Stimulated activated CD4-positive, alpha-beta T cell treated with anti-CD3 and anti-CD28 coated beads, Interleukin-15, amount 100 ng/mL, for 1 hour (primary cell): ENCODE measurements at places on chromosomes 1 and 21.

DNA sequence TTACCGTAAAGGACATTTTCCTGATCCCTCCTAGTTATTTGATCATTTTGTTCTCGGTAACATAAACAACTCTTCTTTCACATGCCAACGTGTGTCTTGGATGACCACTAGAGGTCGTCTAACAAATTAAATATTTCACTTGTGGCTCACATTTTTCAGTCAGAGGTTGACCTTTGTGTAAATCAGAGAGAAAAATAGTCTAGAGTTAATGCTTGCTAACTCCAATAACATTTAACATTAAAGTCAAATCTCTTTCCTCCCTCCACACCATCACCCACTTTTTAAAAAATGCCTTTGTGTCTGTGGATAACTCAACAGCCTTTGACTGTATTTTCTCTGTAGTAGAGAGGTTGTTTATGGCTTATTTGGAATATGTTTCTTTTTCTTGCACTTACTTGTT, 220.5 kb upstream of the B3GALT2 start:
- DNase-seq: no peak

DNA sequence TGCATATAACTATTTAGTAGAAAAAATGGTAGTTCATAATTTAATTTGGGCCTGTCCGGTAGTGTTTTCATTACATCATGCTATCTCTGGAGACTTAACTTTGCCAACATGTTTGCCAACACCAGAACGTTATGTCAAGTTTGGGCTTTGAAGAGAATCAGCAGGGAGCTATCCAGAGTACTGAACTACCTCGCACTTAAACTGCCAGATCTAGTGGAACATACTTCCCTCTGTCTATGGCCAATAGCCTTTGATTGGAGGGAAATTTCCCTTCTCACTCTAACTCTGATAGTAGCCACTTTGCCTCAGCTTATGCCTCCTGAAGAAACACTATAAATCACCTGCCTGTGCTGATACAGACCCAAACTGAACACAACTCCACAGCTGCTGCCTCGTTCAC, 10.0 kb downstream of the LRRC53 start:
- DNase-seq: no peak

DNA sequence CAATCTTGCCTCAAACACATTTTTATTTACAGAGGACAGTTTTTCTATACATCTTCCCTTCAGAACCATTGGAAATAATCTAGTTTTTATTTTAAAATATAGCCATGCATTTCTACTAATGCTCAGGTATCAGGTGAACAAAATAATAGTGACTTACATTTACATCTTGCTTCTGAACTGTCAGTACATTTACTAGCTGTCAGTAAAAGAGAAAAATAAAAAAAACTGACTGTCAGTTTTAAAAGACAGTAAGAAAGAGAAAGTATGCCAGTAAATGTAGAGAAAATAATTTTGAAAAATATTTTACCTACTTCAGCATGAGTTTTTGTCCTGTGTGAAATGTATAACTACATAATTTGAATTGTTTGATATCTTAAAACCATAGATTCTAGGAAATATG, 33.5 kb downstream of the USH2A start:
- DNase-seq: no peak

DNA sequence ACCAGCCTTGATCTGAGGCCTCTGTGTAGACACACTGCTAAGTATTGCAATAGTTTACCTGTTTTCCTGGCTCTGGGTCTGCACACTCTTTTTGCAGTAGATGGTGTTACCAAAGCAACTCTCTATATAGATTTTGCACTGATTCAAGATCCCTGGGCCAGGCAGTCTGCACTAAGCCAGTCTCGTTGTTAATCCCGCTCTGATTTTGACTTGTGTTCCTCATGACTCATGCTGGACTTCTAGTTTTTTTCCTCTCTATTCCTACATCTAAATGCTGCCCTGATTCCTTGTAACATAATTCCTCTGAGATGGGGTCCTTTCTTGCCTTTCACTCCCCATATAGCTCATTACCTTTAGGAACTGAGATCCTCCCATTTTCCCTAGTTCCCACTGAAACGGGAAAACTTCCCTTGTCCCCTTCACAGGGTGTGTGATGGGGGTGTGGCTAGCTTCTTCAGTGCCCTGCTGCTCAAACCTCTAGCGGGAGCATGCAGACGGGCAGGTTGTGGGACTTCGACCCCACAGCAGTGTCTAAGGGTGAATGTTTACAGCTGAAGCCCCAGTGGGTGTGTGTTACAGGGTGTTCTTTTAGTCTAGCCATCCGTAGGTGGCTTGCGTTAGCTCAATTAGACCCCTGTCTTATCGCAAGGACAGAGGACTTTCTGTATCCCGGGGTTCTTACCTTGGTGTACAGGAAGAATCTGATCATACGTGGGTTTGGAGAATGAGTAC, 106.5 kb upstream of the RAB3GAP2 start:
- no peak for DNase-seq
